ENCODE measurements at places on chromosomes 5 and 9.

- no peak for DNase-seq
Observed at GRCh38 chr5:43046474-43046873, 6.4 kb upstream of the ANXA2R start.

DNA sequence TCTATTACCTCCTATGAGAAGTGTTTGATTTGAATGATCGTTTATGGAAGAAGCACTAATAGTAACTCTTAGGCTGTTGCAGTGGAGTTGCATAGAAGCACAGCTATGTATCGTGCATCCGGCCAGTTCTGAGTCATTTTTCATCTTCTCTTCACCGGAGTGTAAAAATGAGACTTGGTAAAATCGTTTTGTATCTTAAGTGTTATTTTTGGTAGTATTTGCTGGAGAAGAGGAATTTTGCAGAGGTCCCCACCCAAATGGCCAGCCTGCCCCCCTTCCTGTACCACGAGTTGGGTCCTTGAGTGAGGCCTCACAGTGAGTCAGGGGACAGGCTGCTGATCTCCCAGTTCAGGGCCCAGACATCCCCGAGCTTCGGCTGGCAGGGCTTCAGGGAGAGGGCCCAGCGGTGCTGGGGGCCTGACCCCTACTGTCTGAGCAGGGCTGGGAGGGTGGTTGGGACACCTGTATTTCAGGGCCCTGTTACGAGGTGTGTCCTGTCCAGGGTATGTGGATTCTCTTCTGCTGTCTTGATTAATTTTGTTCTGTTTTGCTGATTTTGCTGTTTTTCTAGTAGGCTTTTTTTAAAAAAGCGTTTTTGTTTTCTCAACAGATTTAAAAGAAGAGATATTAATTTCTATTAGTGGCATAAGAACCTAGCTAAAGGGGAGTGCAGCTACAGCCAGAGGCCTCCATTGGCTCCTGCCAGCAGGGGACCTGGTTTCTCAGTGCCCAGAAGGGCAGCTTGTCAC lies 210.8 kb downstream of the TRIO start:
- no peak for DNase-seq

GRCh38 chr5:96012399-96012798 lies 50.7 kb upstream of the ELL2 start:
- no peak for DNase-seq

DNA sequence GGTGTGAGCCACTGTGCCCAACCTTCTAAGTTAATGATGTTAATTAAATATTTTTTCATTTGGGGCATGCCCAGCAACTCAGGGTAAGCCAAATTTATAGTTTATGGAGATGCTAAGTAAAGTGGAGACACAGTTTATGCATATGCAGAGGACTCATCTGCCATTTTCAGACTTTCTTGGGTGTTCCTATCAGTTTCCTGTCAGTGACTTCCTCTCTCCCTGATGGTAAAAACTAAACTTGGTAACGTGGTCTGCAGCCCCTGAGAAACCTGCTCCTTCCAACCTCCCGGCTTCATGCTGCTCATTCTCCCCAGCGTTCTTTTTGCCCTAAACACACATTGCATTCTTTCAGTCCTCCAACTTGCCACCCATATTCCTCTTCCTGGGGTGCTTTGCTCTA lies 48.4 kb upstream of the TUT7 start:
- no peak for DNase-seq

DNA sequence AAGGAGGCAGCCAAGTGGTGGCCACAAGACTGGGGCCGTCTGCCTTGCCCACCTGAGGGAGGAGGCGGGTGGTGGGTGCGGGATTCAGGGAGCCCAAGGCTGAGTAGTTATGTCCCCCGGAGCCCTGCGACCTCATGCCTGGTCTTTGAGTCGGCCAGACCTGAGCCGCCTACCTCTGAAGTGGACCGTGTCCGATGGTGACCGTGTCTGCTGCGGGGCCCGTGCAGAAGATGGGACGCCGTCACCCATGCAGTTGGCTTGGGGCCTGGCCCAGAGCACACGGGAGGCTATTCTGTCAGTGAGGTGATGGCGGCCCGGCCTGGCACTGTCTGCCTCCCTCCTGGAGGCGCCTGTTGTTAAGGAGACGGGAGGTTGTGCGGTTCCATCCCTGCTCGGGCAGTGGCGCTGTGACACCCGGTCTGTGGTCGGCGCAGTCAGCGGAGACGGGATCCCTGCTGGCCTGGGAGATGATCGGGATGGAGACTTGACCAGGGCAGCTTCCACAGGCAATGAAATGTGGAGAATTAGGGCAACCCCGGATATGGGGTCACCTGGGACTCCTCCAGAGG lies 62.5 kb upstream of the FCN2 start:
- no peak for DNase-seq

GRCh38 chr5:141838326-141839014 lies 39.7 kb downstream of the PCDH1 start:
- no peak for DNase-seq

- no peak for DNase-seq
Observed at GRCh38 chr9:120734607-120735410, 20.5 kb upstream of the MEGF9 start.

- no peak for DNase-seq
Observed at GRCh38 chr9:4581861-4582565, 80.1 kb upstream of the PLPP6 start.

- no peak for DNase-seq
Observed at GRCh38 chr9:85534340-85534739, 207.4 kb downstream of the AGTPBP1 start.

GRCh38 chr5:131525805-131526204 lies 109.2 kb downstream of the RAPGEF6 start:
- DNase-seq: no peak

- no peak for DNase-seq
Observed at GRCh38 chr9:71795097-71795813, 26.9 kb upstream of the CEMIP2 start.

DNA sequence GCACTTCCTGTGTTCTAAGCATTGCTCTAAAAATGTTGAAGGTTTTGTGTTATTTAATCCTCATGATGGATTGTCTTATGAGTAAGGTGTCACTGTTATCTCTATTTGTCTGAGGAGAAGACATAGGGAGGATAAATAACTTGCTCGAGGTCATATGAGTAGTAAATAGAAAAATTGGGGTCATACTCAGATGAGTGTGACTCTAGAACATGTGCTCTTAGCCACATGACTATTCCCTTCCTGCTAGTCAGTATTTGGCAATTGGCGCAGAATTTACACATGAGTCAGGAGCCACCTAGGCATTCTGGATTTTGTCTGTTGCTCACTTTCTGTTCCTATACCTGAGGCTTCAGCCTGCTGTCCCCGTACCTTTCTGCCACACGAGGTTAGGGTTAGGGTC lies 234.6 kb upstream of the CD180 start:
- no peak for DNase-seq

DNA sequence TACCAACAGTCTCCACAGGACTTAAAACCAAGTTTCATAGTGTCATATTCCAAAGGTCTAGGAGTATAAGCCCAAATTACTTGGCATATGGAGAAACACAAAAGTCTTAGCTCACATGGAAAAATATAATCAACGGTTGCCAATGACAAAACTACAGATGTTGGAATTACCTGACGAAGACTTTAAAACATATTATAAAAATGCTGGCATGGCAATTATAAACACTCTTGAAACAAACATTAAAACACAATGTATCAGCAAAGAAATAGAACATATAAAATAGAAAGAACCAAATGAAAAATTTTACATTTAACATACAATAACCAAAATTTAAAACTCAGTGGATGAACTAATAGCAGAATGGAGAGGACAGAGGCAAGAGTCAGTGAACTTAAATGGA lies 7.9 kb upstream of the WDR41 start:
- no peak for DNase-seq

- DNase-seq: no peak
Observed at GRCh38 chr5:90830058-90830457, 271.5 kb downstream of the ADGRV1 start.

GRCh38 chr5:89343666-89344065 lies 460.7 kb upstream of the MEF2C start:
- no peak for DNase-seq

DNA sequence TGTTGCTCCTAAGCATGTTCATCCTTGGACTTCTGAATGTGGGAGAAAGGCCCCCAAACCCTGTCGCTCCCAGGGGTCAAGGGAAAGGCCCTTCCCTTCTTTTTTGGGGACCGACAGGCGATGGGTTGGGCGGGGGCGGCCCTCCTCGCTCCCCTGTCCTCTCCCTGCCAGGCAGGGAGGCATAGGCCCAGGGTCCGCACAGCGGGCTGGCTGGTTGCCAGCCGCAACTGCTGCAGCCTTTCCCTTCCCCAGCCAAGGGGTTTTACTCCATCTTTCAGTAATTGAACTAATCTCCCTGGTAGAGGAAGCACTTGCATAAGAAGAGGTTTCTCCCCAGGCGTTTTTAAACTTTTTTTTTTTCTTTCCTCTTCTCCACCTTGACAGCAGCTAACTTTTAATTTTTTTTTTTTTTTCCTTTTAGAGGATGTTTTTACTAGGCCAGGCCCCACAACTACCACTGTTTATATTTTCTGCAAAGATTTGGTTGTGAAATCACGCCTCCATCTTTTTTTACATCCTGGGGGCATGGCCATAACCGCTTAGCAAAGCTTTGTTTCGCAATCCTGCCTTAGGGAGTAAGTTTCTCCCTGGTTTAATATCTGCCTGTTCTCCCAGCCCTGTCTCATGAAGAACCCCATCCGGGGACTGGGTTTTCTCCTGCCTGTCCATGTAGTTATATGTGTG lies 216.9 kb upstream of the ZNF608 start:
- no peak for DNase-seq

DNA sequence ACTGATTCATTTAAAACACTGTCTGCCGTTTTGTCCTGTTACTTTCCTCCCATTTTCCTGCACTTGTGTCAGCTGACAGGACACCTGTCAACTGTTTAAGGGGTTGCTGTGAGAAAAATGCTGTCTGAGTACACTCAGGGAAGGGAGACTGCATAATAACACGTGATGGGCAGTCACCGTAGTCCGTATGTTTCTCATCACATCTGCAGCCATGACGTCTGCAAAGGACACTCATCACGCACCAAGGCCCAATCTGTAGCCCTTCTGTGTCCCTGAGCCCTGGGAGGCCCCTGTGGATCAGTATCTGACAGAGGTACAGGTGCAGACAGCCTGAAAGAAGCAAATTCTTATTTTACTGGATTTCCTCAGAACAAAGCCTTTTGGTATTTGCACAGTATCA lies 396.3 kb downstream of the YTHDC2 start:
- no peak for DNase-seq

- DNase-seq: no peak
Observed at GRCh38 chr5:137699336-137700281, 36.3 kb downstream of the KLHL3 start.

DNA sequence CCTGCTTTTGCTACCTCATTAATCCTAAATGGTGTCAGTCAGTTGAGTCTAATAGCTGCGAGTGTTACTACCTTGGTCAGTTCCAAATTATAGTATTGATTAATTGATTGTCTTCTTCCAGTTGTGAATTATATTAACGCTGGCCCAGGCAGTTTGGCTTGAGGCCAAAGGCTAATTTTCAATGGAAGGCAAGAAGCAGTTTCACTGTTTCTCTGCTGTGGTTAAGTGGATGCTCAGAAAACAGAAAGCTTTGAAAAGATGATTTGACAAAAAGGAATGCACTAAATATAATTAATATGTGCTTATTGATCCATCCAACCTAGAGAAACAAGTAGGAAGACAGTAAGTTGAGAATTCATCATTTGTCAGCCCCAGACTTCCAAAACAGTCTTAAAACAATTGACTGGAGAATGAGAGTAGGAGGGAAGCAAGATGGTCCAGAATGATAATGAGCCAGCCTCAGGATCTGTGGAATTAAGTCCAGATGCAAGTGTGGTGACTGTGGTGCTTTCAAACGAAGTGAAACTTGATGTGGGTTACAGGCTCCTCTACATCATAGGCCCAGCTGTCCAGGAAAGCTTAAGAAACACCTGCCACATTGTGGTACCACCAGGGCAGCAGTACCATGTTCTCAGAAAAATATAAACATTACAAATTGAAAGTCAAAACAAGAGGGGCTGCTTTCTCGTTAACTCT lies 1371.0 kb upstream of the DMAC1 start:
- DNase-seq: no peak

DNA sequence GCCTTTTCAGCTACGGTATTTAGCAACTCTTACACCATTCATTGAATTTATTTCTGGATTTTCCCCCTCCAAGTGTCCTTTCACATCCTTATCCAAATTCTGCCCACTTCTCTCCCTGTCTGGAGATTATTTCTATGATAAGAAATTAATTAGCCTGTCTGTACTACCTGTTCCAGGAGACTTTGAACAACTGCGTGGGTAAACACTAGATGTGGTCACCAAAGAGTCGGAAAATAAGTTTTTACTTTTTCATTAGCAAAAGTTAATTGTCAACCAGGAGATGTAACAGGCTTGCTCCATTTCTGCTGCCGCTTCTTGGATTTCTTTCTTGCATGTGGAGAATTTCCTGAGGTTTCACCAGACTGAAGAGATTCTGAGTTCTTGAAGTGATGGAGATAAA lies 14.0 kb downstream of the SLC1A1 start:
- DNase-seq: no peak

DNA sequence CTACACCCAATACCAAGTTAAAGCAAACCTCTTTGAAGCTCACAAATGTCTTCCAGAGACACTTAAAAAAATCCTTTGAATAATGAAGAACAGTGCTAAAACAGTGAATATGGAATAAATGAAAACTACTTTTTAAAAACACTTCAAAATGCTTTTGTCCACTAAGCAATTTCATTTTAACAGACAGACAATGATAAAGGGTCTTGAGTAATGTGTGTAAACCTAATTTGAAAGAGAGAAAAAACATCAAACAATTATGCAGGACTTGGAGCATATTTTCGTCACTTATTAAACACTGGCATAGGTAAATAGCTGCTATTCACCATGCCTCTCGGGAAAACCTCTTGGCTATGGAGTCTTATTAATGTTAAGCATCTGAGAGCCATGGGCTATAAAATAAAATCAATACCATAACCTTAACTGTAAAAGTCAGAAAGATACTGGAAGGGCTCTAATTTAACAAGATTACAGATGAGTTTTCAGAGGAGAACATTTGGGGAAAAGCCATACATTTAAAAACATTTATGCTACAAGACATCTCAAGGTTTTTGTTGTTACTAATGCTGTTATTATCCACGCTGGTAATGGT lies 177.8 kb downstream of the NFIB start:
- no peak for DNase-seq

DNA sequence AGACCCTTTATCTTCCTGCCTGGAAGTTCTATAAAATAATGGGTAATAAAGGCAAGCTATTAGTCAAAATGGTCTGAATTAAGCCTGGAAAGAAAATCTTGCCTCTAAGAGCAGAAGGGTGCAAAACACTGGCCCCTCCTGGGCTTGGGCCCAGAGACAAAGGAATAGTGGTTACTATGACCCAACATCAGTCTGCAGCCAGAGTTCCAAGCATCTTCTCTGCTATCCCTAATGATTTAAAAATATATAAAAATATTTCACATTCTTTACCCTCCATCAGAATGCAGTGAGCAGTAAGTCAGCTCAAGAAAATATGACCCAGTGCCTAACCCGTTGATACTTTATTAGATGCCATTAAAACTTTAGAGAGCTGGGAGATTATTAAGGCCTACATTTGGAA lies 14.7 kb downstream of the TNFAIP8 start:
- DNase-seq: no peak

DNA sequence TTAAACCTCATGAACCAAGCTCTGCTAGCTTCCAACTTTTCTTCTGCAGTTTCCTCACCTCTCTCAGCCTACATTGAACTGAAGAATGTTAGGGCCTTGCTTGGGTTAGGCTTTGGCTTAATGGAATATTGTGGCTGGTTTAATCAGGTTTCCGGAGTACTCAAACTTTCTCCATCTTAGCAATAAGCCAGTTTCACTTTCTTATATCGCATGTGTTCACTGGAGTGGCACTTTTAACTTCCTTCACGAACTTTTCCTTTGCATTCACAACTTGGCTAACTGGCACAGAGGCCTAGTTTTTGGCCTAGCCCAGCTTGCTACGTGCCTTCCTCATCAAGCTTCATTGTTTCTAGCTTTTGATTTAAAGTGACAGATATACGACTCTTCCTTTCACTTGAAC lies 81.0 kb upstream of the MAST4 start:
- no peak for DNase-seq
